Gastroesophageal sphincter (tissue), 4 donors: ENCODE measurements at places on chromosomes 5 and 9. TPM values are rescaled to one million over a fixed set of nuclear protein-coding genes. Genes with fewer than 3 reads are reported as not detected.

GRCh38 chr9:26243029-26243697, 564.9 kb upstream of the TUSC1 start:
- no peak for ATAC-seq

- ATAC-seq, result peak; percentile 24
Measured at GRCh38 chr9:109320331-109320741, 523 bp downstream of the EPB41L4B start.

GRCh38 chr5:123844873-123845272, 332.9 kb downstream of the CSNK1G3 start:
- no peak for ATAC-seq

GRCh38 chr5:76695346-76695745, 20.6 kb upstream of the F2R start:
- ATAC-seq, result no peak

- no peak for ATAC-seq
Measured at GRCh38 chr5:1445689-1446601, 705 bp upstream of the SLC6A3 start.

GRCh38 chr9:114473447-114473801, 31.8 kb downstream of the WHRN start:
- no peak for ATAC-seq

GRCh38 chr9:75869236-75869635, 21.2 kb upstream of the PCSK5 start:
- peak; percentile 25 for ATAC-seq

GRCh38 chr5:151897020-151897552, 27.6 kb downstream of the GLRA1 start:
- no peak for ATAC-seq

DNA sequence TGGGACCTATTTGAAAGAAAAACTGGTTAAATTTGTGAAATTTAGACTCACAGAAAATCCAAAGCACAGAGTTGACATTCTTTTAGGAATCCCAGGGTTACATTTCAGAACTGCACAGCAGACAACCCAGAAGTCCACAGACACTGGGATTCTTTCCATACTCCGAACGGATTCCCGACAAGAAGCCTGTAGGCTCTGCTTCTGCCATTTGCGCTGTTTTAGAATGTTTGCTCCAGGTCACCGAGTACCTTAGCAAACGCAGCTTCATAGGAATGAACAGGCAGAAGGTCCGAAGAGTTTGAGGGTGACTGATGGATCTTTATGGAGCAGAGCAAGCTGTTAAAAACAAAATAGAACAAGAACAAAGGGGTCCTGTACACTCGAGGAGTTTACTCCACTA, 84.5 kb upstream of the NFIB start:
- ATAC-seq, result no peak

DNA sequence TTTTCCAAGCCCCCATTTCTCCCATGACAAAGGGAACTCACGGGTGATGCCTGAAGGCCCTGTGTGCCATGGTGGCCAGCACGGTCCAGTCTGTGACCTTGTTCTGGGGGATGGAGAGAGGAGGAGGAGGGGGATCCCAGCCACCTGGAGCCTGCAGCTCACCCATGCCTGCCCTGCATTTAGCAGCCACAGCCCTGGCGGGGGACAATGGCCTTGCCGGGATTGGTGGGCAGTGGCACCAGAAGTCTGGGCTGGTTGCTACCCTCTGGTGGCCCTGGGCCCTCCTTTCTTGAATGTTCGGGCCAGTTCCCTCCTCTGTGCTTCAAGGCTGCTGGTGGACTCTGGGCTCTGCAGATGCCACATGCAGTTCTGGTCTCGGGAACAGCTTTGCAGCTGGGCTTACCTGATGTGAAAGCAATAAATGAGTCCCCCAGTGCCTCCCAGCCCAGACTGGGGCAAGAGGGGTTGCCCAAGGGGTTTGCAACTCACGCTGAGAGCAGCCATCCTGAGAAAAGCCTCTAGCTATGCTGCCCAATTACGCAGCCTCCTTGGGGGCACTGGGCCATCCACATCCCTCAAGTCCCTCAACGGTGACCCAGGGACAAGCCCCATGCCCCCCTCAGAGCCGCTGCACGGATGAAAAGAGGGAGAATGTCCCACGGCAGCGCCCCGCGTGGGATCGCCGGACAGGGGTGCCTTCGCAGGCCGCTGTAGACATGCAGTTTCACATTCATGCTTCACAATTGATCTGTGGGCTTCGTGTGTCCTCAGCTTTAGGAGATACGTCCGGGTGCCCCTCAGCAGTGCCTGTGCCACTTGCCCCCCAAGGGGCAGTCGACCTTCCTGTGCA, 49.2 kb upstream of the FCN1 start:
- ATAC-seq, result no peak

- no peak for ATAC-seq
Measured at GRCh38 chr5:122882831-122883230, 37.4 kb downstream of the SNX24 start.

DNA sequence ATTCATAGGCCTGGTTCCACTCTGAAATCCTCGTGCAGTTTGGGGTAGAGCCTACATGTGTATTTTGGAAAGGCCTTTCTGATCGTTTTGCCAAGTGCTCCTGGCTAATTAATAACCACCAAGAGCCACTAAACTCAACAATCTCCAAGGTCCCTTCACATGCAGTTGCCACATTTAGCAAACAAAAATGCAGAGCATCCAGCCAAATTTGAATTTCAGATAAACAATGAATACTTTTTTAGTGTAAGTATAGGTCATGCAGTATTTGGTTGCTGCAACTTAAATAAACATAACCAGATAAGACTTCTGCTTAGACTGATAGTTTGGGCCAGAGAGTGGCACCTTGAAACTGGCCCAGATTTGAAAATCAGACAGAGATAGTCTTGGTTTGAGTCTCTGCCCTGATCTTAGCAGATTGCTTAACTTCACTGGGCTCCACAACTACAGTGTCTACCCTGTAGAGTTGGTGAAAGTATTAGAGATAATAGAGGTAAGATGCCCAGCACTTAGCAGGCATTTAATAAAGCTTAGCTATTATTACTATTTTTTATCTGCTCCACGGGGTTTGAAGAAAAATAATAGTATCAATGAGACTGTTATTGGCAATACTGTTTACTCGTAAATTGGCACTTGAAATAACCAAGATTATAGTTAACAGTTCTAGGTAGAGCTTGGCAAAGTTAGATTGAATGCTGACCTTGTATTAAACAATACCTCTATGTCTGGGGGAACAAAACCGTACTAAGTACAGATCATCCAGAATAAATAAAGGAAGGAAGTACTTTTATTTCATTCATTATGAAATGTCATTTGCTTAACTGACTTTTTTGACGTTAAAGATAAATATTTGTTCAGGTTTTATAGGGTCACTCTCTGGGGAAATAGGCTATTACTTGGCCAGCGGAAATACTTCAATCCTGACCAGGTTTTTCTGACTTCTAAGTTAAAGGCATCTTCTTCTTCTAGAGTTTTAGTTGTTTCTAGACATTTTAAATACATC, 274.8 kb downstream of the DOCK8 start:
- no peak for ATAC-seq

DNA sequence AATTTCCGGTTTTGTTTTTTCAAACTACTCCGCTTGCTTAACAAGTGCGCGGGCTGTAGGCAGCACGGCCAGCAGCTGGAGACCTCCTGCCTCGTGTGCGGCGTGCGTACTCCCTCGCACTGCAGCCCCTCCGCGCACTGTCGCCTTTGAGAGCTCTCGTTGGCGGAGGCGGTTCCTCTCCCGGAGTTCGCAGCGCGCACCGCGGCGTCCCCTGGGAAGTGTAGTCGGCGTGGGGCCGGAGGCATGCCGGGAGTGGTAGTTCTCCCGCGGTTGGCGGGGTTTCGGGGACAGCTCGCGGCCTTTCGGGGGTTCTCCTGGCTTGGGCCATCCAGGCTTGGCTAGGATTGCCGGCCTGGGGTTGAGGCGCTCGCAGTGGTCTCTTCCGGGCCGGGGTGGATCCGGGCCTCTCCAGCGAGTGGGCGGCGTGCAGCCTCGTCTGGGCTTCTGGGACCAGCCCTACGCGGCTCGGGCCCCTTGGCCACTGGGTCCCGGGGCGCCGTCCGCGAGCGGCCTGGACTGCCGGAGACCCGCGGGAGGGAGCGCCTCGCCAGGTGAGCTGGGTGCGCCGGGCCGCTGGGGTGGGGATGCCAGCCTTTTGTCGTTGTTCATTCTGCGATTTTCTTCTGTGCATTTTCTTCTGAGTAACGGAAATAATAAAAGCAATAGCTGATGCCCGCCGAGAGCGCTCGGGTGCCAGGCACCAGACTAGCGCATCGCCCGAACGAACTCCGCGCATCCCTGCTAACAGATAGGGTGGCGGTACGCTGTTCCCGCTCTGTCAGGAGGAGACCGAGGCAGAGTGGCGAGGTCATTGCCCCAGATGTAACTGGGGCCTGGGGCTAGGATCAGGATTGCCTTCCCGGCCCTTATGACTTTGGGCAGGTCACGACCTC, at the start of gene ZNF354C:
Gene ZNF354C, plus strand, starts transcription at position 258 of the 893 bp plus-strand sequence. CDS start 1,696 bp downstream, outside the sequence.
- peak; percentile 97 for ATAC-seq

DNA sequence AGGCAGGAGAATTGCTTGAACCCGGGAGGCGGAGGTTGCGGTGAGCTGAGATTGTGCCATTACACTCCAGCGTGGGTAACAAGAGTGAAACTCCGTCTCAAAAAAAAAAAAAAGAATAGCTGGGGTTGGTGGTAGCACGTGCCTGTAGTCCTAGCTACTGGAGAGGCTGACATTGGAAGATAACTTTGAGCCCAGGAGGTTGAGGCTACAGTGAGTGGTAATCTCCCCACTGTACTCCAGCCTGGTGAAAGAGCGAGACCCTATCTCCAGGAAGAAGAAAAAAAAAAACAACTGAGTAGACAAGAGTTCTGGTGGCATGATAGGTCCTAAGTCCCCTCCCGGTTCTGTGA, 26.3 kb downstream of the GOLGA2 start:
- ATAC-seq, result no peak

- no peak for ATAC-seq
Measured at GRCh38 chr5:141525653-141526052, 36.8 kb downstream of the PCDHGC5 start.

DNA sequence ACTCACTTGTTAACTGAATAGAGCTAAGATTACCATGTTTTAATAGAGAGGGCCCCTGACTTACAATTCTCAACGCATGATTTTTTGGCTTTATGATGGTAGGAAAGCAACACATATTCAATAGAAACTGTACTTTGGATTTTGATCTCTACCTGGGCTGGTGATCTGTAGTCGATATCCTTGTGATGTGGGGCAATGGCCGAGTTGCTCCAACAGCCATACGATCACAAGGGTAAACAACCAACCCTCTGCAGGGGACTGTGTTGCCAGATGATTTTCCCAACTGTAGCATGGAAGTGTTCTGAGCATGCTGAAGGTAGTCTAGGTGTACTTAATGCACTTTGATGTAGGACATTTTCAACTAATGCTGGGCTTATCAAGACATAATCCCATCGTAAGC, 36.5 kb downstream of the NSUN2 start:
- no peak for ATAC-seq

- ATAC-seq, result no peak
Measured at GRCh38 chr9:74557571-74557970, 60.4 kb downstream of the RORB start.

DNA sequence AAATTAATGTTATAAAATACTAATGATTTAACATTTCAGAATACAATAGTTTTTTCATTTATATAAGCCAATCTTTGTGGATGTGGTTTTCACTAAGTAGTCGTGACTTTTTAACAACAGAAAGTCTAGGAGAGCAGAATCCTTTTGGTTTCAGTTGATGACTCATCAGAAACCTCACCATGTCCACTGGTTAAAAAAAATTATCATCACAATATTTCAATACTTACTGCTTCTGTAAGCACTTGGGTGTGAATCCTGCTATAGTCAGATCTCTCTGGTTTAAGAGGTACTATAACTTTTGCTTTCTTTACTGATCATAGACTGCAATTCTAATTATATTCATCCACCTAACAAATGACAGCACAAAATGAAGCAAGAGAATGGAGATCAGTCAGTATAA, 77.2 kb downstream of the MRPS30 start:
- no peak for ATAC-seq

GRCh38 chr9:122183501-122183900, 23.8 kb downstream of the MORN5 start:
- no peak for ATAC-seq

DNA sequence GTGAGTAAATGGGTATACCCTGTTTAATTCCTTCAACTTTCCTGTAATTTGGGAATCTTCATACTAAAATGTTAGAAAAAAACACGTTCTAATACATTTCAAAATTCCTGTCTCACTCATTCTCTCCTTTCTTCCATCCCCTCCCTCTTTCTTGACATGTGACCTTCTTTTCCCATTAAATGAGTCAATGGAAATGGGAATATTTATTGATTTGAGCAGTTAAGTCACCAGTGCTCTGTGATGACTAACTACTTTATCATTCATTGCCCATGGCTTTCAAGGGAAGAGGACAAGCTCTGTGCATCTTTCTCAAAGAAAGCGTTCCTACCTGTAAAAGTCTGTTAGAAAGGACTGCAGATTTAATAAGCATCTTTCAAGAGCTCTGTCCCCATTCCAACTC, 144.4 kb upstream of the MAP3K1 start:
- ATAC-seq, result no peak

DNA sequence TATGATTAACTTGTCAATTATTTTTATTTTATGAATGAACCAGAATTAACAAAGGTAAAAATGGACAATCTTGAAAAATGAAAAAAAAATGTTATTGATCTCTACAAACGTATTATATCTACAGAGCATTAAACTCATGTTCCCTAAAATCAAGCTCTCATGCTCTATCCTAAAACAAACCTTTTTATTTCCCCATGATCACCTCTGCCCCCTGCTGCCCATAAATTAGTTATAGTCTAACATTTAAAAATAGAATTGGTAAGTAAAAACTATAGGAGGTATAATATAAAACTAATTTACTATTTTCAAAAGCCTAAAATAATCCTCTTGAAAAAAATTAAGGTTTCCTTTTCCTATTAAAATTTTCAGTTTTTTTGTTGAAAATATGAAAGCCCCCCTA, 168.0 kb upstream of the POU5F2 start:
- no peak for ATAC-seq

DNA sequence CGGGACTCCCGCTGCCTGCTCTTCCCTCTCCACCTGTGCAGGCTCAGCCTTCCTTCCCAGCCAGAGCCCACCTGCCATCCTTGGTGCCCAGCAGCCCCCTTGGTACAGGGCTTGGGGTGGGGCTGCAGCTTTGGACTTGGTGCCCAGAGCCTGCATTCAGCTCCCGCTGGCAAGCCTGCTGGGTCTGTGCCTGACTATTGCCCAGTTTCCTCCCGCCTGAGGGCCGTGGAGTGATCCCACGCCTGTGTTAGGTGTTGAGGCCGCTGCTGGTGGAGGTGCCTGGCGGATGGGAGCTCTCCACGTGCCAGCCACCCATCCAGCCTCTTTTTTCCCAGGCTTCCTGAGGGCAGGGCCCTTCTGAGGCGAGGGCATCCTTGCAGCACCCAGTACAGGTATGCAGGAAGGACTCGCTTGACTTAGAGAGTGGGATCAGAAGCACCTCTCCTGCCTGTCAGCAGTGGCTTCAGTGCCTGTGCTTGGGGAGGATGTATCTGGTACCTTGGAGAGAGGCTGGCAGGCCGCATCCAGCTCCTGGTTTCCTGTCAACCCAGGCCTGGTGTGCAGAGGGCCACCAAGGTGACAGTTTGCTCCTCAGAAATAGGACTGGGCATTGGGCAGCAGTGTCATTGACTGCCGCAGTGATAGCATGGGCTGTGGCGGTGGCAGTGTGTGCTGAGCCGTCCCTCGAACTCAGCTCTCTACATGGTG, 7.8 kb downstream of the RXRA start:
- no peak for ATAC-seq

INSL4 gene
- total RNA-seq, result not detected

MED22 gene
- 25.1 TPM for total RNA-seq

TMEM171 gene
- total RNA-seq, result 0.84 TPM

GALT gene
- 19.1 TPM for total RNA-seq

TXNDC8 gene
- total RNA-seq, result not detected

ADAMTSL2 gene
- total RNA-seq, result 3.9 TPM

SLCO6A1 gene
- total RNA-seq, result not detected

TRPM6 gene
- total RNA-seq, result 0.94 TPM

CER1 gene
- not detected for total RNA-seq
